ENCODE measurements at places on chromosomes 5 and 9.

DNA sequence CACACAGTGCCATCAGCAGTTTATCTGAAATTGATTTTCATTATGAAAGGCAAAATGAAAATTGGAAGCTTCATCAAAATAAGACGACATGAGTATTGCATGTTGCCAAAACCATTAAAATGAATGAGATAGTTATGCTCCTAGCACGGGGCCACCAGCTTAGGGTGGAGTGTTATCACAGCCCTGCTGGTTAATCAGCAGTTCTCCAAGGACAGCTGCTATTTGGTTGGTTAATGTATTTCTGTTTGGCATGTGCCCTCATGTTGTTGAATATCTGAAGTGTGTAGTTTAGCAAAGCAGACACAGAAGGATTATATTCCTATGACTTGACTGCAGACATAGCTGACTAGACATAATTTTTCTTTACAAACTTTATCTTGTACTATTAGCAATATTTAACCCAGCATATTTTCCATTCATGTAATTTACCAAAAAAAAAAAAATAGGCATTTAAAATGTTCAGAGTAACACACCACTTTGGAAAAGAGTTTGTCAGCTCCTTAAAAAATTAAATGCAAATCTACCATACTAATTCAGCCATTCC, 98.6 kb upstream of the PIK3R1 start:
- DNase-seq = no peak

- DNase-seq = no peak
Measured at GRCh38 chr5:122195802-122196394, 66.6 kb downstream of the ZNF474 start.

GRCh38 chr9:76680716-76681425, 83.4 kb upstream of the PCA3 start:
- no peak for DNase-seq

DNA sequence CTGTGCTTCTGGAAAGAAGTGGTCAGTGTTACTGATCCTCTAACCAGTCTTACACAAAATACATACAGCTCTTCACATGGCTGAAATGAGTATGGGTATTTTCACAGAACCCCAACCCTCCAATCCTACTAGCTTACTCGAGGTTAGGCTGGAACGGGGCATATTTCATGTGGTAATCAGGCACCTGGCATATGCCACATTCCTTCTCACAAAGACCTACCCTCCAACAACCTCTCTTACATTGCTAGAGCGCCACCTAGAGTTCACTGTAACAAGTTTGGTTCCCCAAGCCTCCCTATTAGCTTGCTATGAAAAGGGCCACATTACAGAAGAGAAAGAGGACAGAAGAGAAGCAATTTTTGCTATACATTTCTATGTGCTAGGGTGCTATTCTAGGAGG, 597.3 kb downstream of the PRELID2 start:
- no peak for DNase-seq

GRCh38 chr9:101307051-101307450, 77.8 kb downstream of the BAAT start:
- DNase-seq = no peak

DNA sequence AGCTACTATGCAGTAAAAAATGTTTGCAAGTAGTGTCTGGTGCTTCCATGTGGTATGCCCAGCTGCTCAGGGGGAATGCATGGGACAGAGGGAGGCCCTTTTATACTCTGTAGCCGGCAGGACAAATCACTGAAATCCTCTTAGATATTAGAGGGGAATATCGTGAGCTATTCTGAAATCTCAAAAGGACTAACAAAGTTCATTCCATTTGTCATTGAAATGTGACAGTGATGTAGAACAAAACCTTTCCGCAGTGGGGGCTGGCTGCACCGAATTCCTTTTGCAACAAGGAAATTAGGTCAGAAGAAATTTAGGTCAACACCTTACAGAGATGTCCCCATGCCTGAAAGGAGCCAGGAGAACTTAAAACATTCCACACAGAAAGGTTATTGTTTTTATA, 72.4 kb upstream of the MEF2C start:
- no peak for DNase-seq

DNA sequence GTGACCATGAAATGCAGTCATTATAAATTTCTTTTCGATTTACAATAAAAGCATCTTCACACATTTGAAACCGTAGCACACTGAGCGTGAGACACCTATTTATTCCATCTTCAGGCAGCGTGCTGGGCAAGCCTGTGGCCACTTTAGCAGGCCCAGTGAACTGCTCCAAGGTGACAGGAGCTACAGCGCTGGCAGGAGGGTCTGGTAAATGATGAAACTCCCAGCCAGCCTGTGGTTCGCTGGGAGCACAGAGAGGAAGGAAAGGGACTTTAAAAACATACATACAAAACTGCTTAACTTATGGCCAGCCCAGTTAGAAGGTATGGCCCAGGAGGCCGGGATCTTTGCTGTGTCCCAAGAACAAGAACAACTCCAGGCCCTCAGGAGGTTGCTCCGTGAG, 5.1 kb downstream of the RAPGEF1 start:
- no peak for DNase-seq

DNA sequence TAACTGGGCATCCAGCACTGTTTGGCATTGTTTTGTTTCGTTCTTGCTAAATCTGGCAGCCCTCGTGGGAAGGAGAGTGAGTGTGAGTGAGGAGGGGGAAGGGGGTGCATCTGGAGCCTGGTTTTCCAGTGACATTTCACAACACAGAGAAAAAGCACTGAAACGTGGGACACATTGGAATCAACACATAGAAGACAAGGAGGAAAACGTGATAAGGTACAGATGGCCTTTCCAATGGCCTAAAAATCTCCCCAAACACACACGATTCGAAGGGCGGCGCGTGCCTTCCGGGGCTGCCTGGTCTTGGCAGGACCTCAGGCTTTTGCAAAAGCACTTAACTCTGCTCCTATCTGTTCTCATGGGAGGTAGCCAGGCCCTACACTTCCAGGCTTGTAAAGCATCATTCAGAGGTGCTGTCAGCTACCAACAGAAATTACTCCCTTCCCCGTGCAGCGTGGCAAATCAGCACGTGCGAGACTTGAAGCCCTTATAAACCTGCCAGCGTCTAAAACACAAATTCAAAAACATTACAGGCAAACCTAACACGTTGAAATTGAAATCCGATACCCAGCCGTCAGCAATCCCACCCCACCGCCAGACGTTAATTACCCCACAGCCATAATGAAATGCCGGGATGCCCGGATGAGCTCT, 129.4 kb downstream of the OLFM1 start:
- DNase-seq = no peak

DNA sequence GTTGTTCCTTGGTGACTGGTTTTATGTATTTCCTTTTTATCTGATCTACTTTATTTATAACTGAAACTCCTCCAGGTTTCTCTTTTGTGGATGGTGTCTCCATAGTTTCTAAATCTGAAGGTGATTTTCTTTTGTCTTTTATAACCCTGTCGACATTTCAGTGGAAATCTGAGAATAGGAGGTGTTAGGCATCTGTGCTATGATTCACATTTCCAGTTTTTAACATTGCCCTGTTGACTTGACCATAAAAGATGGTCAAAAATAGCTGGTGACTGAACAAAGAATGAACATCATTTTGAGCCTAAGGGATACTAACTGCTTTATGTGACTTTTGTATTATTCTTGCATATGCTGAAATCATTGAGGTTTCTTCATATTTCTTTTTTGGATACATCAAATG, 190.5 kb downstream of the PCSK1 start:
- DNase-seq = no peak

GRCh38 chr5:43367909-43368669, 44.1 kb downstream of the CCL28 start:
- no peak for DNase-seq

All from AG09319 (cell line).